Right lung (tissue), 10 donors: ENCODE measurements at places on chromosomes 7 and 10.

DNA sequence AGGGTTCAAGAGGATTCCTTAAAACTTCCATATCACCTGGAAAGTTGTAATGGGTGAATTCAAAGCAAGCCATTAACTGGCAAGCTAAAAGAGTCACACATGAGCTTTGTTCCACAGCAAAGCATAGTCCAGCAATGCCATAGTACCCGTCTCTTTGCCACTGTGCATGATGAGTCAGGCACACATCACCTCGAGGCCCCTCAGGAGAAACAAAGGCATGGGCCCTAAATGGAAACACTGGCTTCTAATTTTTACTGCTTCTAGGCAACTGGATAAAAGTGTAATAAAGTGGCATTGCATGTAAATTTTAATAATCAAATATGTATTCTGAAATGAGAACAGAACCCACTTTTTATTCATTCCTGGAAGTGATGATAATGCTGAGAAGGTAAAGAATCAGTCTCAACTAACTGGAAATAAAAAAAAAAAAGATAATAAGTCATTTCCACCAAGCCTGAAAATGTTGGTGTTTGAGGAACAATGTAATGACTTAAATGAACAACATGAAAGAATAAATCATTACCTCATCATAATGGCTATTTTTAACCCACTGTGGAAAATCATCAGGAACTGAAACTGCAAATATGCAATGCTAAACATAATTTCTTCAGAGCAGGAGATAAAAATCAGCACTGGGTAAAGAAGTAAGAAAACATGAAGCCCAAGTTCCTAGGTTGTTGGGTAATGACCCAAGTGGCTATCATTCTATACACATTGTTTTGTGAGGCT lies 104.9 kb downstream of the CDK6 start:
- no peak for DNase-seq

GRCh38 chr7:46939089-46939488 lies 642.8 kb downstream of the TNS3 start:
- DNase-seq: no peak

DNA sequence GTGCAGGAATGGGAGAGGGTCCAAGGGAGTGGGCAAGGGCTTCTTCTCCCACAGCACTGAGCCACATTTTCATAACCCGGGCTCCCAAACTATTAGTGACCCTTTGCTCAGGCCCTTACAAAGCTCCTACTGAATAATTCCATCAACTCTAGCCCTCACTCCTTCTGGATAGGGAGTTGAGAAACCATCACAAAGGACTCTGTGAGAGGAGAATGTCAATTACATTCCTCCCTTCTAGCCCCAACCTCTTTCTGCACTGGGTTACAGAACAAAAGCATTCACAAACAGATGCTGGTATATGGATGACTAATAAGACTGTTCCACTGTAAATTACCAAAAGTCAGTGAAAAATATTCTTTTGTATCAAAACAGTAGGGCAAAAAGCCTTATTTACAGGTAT lies 203.7 kb downstream of the SORCS1 start:
- DNase-seq: no peak

DNA sequence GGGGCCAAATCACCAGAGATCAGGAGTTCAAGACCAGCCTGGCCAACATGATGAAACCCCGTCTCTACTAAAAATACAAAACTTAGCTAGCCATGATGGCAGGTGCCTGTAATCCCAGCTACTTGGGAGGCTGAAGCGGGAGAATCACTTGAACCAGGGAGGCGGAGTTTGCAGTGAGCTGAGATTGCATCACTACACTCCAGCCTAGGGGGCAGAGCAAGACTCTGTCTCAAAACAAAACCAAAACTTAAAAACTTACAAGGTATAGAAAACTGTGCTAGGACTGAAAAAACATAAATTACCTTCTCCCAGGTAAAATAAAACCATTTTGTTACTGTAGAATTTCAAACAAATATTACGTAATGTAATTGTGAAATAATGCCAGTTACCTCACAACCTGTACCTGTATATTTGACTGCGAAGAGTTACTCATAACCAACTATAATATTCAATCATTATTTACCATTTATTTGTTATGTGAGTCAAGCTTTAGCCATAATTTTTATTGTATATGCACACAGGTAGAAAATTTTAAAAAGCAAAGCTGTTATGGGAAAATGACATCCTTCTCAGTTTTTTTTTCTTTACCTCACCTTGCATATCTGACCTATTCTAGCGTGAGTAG lies 180.9 kb downstream of the SEMA3A start:
- DNase-seq: no peak

GRCh38 chr10:58661336-58661735 lies 148.7 kb downstream of the BICC1 start:
- DNase-seq: no peak

DNA sequence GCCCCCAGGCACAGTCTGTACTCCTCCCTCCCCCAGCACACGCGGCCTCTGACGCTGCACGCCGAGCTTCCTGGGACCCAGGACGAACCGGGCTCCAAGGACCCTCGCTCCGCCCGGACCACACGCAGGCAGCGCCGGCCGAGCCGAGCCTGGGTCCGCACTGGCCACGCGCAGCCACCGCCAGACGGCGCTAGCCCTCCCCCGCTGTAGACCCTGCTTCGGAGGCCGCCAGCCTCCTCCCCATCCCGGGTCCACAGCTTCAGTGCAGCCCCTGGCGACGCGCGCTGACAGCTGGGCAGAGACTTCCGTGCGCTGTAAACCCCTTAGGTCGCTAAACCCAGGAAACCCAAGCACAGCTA lies 936 bp upstream of the TCERG1L start:
- no peak for DNase-seq

- DNase-seq: no peak
Measured at GRCh38 chr10:84175436-84175835, 1.8 kb downstream of the GPR15LG start.

DNA sequence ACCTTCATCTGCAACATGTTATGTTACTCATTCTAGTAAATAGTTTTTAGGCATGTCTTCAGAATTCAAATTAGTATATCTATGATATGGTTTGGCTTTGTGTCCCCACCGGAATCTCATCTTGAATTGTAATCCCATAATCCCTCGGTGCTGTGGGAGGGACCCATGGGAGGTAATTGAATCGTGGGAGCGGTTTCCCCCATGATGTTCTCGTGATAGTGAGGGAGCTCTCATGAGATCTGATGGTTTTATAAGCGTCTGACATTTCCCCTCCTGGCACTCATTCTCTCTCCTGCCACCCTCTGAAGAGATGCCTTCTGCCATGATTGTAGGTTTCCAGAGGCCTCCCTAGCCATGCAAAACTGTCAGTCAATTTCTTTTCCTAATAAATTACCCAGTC lies 20.4 kb upstream of the GPR37 start:
- no peak for DNase-seq

DNA sequence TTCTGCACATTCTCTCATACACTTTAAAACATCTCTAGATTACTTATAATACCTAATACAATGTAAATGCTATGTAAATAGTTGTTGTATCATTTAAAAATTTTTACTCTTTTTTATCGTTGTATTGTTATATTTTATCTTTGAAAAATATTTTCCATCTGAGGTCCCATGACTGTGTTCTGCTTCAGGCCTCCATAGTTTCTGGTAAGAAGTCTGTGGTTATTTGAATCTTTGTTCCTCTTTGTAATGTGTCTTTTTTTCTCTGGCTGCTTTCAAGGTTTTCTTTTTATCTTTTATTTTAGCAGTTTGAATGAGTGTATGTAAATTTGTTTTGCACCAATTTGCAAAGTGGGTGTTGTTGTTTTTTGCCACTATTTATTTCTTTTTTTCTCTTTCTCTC lies 263.1 kb downstream of the RPS24 start:
- DNase-seq: no peak

- DNase-seq: no peak
Measured at GRCh38 chr7:135420786-135421185, 89.1 kb downstream of the CNOT4 start.

DNA sequence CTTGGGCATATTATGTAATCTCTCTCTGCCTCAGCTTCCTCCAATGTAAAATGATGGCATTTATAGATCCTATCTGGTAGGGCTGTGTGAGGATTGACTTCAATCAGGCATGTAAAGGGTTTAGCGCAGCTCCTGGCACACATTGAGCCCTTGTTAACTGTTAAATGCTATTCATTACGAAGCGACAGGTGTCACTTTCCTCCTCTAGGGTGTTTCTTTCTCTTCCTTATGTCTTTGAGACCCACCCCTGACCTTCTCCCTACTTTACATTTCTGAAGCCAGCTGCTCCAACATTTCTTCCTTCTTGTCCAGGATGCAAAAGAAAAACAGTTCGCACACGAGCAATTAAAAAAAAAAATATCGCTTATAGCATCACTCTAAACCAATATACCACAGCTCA lies 5.7 kb upstream of the R3HCC1L start:
- no peak for DNase-seq

DNA sequence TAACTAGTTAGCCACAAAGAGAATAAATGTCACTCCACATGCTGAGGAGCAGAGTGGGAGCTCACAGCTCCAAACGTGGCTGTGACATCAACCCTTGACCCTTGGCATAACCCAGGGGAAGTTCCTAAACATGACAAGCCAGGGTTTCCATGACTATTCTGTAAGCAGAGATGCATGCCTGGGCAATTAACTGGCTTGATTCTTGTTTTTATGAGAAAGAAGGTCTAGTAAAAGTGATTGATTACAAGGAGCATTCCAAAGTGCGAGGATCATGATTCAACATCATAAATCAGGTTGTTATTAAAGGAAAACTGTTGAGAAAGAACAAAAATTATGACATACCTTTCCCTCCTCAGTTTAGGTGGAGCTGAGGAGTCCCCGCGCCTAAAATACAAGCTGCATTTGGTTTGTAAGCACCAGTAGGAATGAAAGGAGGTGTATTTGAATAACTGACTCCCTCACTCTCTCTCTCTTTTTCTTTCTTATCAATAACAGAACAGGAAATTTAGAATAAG lies 108.4 kb downstream of the SFMBT2 start:
- no peak for DNase-seq

DNA sequence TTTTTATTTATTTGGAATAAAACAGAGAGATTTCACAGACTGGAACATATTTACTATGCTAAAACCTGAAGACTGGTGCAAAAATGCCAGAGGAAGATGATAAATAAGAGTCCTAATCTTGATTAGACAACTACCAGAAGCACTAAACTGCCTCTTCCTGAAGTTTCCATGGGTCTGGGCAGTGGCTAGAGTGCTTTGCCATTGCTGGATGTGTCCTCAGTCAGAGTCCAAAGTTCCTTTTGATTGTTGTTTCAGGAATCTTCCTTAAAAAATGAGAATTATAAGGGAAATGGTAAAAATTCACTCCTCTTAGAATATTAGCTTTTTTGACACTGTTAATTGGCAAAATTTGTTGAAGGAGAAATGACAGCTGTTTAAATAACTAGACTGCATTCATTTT lies 86.3 kb upstream of the AHR start:
- no peak for DNase-seq

GRCh38 chr7:18541871-18542212 lies 46.3 kb downstream of the HDAC9 start:
- no peak for DNase-seq

DNA sequence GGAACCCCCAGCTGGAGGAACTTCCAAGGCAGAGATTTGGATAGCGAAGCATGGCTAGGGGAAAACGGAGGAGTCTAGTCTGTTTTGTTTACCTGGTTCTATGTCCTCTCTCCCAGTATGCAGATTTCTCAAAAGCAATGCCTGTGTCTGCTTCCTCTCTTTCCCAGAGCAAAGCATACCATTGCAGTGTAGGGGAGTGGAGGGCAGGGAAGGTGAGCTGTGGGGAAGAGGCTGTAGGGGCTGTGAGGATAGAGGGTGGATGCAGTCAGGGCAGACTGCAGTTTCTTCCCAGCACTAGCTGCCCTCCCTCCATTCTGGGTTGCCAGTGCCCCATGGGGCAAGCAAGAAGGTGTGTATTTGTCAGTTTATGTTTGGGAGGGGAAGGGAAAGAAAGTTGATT lies 16.9 kb upstream of the TSPAN14 start:
- DNase-seq: no peak
